ENCODE measurements at places on chromosomes 3 and 15.

DNA sequence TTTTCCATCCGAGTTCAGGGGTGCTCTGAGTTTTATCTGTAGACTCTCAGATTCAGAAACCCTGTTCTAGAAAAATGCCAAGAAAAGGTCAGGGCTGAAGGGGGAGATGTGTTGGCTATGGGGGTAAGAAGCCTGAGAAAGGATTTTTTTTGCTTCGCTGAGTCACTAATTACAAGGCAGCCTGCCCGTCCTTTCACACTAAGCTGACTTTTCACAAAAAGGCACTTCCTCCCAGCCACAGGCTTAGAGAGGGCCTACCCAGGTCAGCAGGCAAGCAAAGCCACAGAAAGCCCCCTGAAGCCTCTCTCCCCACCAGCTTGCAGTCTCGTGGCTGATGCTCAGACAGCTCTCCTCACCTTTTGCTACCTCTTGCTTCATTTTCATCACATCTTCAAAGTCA is 192.6 kb upstream of the PRICKLE2 start:
- DNase-seq: no peak

DNA sequence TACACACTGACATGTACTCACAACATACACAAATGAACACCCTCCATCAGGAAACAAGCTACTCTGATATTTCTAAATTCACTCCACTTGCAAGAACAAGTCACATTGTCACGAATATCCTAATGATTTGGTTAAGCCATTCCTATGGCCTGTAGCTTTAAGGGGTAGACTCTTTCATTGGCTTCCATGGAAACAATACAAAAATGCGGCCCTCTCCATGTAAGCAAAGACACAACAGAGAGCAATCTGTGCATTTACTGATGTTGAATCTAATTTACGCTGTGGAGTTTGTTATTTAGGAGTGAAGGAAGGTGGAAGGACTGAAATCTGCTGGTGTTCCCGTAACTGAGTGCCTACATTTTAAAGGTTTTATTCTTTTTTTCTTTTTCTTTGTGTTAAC is 114.5 kb downstream of the FMN1 start:
- DNase-seq: no peak

DNA sequence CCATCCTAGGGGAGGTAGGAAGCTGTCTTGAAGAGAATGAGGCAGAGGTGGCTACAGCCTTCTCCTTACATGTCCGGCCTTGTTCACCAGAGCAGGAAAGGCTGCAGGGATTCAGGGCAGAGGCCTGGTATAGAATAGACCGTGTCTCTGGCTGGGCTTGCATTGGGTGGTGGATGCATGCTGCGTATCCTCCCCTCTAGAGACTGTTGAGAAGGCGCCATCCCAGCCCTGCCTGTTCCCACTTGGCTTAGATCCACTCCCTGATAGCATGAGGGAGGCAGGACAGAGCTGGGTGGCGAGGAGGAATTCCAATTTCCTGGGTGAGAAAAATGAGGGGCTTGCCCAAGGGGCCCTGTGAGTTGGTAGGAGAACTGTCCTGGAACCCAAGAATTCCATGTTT is 57.5 kb downstream of the CORO2B start:
- no peak for DNase-seq

- DNase-seq: no peak
Measured at GRCh38 chr3:152352554-152352953, 83.8 kb downstream of the MBNL1 start.

- no peak for DNase-seq
Measured at GRCh38 chr3:124700880-124701684, 29.2 kb upstream of the UMPS start.

GRCh38 chr3:120459196-120459595 is 8.4 kb upstream of the FSTL1 start:
- no peak for DNase-seq

DNA sequence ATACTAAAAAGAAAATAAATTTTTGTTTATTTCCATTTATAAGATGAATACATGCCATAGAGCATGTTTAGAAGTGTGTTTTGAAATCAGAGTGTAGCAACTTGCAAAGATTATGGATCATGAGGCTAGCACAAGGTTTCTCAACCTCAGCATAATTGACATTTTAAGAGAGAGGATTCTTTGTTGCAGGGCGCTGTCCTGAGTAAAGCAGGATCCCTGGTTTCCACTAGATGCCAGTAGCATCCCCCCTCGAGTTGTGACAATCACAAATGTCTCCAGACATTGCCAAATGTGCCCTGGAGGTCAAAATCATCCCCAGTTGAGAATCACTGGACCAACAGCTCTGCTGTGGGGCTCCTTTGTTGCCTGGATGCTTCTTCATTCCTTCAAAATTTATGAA is 128.5 kb upstream of the RBMS3 start:
- no peak for DNase-seq

Measured in suppressor macrophage (primary cell).